Brain pericyte (primary cell): ENCODE measurements at places on chromosomes 7 and 10.

DNA sequence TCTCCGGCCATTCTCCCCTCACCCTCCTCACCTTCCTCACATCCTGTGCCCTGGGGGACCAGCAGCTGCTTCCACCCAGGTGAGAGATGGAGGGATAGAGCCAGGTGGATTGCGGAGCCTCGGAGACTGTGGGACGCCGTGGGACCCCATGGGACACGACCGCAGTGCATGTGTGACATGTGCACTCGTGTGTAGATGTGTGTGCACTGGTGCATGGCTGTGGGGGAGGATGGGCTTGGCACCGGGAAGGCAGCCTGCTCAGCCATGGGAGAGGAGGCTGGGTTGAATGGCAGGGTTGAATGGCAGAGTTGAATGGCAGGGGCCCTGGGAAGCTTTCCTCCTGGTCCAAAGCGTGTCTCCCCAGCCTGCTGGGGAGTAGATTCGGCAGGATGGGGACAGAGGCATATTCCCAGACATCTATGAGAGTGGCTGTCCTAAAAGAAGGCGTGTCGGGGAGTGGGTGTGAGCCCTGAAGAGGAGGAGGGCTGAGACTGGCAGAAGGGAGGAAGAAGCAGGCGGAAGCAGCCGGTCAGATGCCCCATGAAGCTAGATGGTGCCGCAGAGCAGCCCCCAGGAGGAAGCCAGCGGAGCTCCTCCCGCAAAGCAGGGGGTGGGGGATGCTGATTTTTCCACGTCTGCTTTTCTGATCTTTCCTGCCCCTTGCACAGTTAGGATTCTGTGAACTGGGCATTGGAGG lies 815 bp downstream of the GIMAP8 start:
- DNase-seq: no peak

- no peak for DNase-seq
Measured at GRCh38 chr7:33926535-33926934, 21.2 kb downstream of the BMPER start.

- no peak for DNase-seq
Measured at GRCh38 chr10:45624724-45625123, 47.8 kb downstream of the ZFAND4 start.

DNA sequence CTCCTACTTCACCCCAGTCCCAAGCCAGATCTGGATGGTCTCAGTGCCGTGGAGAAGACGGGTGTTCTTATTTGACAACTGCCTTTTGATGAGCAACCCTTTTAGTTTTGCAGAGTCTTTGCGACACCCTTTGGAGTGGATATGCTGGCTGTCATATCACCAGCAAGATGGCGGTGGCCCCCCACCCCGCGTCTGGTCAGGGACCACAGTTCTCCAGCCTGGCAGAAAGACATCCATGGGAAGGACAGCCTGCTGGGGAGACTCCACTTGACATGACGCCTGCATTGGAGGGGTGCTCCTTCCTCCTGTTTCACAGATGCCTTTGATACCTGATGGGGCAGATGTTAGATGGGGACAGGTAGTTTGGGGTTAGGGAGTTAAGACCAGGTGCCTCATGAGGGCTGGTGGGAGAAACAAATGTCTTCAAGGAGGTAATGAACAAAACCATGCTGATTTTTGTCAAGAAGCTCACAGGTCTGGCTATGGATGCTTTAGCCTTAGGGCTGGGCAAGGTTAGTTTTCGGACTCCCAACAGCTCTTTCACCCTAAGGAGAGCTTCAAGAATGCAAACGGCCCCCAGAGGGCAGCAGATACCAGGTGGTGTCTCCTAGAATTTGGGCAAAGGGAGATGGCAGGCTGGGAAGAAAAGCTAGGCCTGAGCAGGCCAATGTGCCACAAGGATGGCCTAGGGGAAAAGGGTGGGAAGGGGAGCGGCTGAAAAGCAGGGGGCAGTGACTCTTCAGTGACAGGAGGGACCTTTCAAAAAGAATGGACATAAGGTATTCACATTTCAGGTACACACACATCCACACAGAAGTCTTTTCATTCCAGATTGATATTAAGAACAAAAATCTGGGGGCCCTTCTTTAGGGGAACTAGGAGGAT lies 95.2 kb downstream of the CLEC2L start:
- no peak for DNase-seq

GRCh38 chr10:13227031-13227430 lies 7.1 kb downstream of the UCMA start:
- DNase-seq: no peak

DNA sequence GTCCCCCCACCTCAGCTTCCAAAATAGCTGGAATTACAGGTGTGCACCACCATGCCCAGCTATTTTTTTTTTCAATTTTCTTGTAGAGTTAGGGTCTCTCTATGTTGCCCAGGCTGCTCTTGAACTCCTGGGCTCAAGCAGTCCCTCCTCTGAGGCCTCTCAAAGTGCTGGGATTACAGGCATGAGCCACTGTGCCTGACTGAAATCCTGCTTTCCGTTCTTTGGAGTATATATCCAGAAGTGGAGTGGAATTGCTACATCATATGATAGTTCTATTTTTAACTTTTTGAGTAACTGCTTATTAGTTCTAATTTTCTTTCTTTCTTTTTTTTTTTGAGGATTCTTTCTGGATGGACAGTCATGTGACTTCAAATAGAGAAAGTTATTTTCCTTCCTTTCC lies 62.9 kb upstream of the ZMIZ2 start:
- no peak for DNase-seq

DNA sequence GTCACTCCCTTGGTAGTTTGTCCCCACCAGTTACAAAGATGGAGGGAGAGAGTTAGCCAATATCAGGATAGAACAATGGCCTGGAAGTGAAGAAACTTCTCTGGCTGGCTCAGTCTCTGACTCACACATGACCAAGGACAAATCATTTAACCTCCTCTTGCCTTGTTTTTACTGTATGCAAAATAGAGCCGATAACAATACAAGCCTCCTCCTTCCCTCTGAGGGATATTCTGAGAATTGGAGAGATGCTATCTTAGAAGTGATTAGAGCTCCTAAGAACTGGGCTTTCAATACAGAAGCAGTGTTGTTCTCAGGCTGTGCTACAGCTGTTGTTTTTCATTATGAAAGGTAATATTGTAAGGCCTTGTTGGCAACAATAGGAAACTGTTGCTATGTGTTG lies 87.7 kb upstream of the EGR2 start:
- DNase-seq: no peak

DNA sequence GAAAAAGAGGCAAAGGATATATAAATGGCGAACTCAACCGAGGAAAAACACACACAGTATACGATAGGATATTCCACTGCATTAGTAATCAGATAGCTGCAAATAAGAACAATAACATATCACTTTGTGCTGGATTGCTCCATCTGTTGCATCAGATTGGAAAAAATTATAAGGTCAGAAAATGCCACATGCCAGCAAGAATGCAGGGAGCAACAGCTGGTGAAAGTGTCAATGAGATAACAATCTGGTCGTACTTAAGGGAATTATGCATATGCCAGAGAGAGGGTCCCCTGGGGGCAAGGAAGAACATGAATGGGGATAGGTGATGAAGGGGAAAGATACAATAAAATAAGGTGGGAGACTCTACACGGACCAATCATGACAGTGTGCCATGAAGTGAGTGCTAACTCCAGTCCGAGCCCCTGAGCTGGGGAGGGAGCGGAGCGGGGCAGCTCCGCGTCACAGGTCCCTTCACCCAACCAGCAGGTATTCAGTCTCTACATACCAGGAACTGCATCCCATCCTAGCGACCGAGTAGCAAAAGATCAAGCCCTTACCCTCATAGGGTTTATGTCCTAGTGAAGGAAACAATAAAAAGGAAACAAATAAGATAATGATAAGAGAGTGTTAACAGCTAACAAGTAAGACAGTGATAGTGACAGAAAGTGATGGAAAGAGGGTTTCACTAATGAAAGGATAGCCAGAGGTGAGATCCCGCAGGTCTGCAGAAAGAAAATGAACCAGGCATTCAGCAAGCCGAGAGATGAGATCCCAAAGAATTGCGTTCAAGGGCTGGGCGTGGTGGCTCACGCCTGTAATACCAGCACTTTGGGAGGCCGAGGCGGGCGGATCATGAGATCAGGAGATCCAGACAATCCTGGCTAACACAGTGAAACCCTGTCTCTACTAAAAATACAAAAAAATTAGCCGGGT lies 9.4 kb downstream of the MPP7 start:
- DNase-seq: no peak
